ENCODE measurements at places on chromosomes 7 and 10.

GRCh38 chr10:104351061-104351702, 2.5 kb upstream of the CFAP58 start:
- no peak for DNase-seq

- DNase-seq, result no peak
Measured at GRCh38 chr7:157715071-157715937, 378.5 kb downstream of the DNAJB6 start.

DNA sequence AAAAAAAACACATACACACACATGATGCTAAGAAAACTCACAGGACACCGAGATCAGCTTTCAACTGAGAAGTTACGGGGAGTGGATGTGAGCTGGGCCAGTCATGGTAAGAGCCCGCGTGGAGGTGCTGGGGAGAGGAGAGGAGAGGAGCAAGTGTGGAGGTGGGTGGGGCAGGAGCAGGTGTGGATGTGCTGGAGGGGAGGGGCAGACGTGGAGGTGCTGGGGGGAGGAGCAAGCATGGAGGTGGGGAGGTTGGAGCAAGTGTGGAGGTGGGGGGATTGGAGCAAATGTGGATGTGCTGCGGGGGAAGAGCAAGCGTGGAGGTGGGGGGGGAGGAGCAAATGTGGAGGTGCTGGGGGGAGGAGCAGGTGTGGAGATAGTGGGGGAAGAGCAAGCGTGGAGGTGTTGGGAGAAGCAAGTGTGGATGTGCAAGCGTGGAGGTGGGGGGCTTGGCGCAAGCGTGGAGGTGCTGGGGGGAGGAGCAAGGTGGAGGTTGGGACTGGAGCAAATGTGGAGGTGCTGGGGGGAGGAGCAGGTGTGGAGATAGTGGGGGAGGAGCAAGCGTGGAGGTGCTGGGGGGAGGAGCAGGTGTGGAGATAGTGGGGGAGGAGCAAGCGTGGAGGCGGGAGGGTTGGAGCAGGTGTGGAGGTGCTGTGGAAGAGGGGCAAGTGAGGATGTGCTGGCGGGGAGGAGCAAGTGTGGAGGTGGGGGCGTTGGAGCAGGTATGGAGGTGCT, 24.5 kb upstream of the NCAPG2 start:
- no peak for DNase-seq

- DNase-seq, result no peak
Measured at GRCh38 chr10:13658264-13658663, 71.5 kb downstream of the PRPF18 start.

- no peak for DNase-seq
Measured at GRCh38 chr7:108257954-108258353, 127.8 kb upstream of the LAMB4 start.

All from AG04450 (cell line).